Central memory CD8-positive, alpha-beta T cell (primary cell): ENCODE measurements at places on chromosomes 1 and 21.

DNA sequence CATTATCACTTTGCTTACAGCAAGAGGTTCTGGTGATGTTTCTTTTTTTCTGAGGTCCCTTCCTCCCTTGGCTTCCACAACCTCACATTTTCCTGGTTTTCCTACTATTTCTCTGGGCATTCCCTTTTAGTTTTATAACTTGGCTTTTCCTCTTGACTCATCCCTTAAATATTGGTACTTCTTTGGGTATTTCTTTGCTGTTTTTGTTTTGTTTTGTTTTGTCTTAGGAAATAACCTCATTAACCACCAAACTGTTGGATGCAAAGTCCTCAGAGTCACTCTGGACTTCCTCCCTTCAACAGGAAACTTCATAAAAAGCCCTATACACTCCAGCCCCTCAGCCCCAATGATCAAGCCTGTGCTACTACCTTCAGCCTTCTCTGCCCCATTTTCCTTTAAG is 211.1 kb downstream of the DUSP10 start:
- DNase-seq: no peak

DNA sequence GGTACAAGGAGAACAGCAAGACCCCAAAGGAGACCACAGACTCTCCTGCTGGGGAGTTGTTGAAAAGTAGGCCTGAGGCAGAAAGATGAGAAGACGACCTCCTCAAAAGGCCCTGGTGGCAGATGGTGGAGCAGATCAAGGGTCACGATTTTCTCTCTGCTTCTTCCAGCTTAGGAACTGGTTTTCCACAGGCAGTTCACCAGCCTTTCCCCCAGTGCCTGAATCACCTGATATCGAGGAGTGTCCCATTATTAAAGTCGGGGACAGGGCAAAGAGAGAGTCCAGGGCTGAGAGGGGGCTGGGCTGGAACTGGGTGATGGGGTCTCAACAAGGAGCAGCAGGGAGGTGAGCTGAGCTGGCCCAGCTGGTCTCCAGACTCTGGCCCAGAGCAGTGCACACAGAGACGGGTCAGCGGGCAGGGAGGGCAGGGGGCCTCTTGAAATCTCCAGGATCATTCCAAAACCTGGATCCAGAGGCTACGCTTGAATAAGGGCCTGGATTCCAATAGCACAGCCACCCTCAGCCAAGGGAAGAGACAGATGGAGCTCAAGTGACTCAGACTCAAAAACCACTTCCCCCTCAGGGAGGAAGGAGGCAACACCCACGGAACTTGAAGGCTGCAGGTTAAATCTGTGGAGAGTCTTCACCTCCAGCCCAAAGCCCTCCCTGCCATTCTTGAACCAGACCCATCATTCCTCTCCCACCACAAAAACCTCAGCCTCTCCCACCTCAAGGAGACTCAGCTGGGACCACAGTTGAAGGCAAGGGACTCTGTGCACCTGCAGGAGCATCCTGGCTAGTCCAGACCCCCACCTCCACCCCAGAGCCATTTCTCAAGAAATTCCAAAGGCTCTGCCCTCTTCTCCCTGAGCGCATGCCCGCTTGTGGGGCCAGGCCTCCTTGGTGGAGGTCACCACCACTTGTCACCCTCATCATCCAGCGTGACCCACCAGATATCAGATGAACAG is at the start of gene S100A5:
Gene S100A5 (minus strand): TSS at position 541 of the 968 bp plus-strand sequence. CDS start 743 bp downstream, outside the sequence.
- DNase-seq: no peak

DNA sequence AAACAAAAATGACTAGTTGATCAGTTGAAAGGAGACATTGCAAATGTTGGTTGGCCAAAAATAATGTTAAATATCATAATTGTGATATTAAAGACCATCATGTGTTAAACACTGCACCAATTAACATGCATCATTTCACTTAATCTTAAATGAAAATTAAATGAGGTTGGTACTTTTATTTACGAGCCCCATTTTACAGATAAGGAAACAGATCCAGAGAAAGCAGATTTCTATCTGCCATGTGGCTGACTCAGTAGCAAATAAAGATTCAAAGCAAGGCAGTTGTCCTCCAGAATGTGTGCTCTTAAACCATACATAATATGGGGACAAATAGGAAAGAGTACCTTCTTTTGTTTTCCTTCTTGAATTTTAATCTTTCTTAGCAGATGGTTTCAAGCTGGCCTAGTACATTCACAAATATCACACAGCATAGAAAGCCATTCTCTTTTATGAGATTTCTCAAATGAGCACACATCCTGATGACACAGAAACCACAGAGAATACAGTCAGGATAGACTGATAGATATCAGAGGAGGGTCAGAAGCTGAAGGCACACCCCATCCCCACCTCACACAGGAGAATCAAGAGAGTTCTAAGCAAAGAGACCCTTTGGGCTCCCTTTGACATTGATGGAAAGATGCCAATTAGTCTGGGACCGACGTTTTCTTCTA is 647.9 kb upstream of the CAMK1G start:
- DNase-seq: no peak

GRCh38 chr1:117128323-117129079 is 7.0 kb upstream of the TRIM45 start:
- no peak for DNase-seq

DNA sequence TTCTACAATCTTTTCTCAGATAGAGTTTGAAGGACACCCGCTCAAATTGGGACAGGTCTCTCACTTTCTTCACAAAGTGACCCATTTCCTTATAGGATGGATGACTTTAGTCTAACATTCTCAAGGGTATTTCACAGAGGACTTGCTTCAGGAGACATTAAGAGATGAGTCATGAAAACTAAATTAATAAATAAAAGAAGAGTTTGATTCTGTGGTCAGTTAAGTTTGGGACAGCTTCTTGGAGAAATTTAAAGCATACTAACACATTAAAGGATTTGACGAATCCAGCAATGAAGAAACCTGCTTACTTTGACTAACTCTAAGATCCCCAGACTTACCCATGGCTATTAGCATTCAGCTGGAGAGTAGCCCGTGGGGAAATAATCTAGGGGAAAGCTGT is 95.6 kb upstream of the RAB3GAP2 start:
- DNase-seq: no peak
